ENCODE measurements at places on chromosomes 4 and X. TPM values are rescaled to one million over a fixed set of nuclear protein-coding genes. Genes with fewer than 3 reads are reported as not detected.
A peak's percentile ranks its signal among the peaks of the same experiment; 100 is the strongest.

DNA sequence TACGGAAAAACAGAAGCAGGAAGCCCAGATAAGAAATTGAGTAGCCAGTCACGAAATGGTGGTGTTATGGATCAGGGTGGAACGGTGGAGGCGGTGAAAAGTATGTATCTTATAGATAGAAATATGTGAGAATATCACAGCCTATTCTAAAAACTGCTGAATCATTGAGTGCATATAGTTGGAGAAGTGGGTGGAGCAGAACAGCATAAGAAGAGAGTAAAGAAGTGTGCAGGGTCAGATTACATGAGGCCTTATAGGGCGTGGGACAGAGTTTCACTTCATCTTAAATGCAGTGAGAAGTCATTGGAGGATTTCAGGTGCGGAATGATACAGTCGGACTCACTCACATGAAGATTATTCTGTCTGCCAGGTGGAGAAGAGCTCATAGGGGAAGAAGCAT, 293.1 kb downstream of the TRIML1 start:
- DNase-seq: no peak

The C4orf51 gene
- not detected for total RNA-seq

- DNase-seq: no peak
These were observed 170.8 kb upstream of the GATB start for GRCh38 chr4:151931563-151931962.

- no peak for DNase-seq
These were observed 146.2 kb downstream of the SOWAHB start for GRCh38 chr4:76751612-76752343.

GRCh38 chr4:144715230-144715629, 69.3 kb downstream of the HHIP start:
- DNase-seq: no peak

GRCh38 chrX:105765691-105766090, 56.6 kb upstream of the NRK start:
- no peak for DNase-seq

The IGSF1 gene
- total RNA-seq: 0.82 TPM

DNA sequence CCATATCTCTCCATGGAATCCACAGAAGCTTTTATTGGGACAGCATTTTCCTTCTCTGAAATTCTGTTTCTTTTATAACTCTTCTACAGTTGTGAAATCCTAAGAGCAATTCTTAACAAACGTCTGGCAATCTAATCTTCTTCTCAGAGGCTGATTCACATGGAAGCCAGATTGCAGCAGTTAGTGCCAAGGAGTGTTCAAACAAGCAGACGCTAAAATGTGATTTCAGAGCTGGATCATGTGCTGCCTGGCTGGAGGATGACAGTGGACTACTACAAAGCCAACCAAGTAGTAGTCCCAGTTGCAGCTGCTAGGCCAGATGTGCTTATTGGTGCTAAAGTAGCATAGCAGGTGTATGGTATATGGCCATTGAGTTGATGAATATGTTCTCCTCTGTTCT, 27.7 kb upstream of the GLRB start:
- no peak for DNase-seq

The WDFY3 gene
- total RNA-seq: 119 TPM

The CXCL5 gene
- total RNA-seq: not detected

The HSFX2 gene
- 1.2 TPM for total RNA-seq

- DNase-seq: no peak
These were observed 787.9 kb upstream of the GALNTL6 start for GRCh38 chr4:171025343-171025742.

The GRIPAP1 gene
- total RNA-seq: 35.1 TPM

DNA sequence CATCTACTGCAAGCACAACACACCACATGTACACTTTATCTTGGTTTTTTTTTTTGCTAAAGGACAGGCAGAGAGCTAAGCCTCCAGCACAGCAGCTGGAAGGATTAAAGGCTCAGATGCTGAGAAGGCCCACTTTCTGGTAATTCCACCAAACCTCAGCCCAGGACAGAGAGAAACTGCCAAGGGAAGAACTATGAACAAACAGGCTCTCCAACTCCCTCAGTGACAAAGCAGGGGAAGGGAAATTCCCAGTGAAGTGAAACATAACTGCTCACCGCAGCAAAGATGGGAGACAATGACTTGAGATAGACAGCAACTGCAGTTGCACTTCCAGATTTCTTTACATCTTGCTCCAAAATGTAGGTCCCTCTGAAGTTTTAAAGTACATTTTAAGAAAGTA, 4.8 kb downstream of the PROM1 start:
- no peak for DNase-seq

DNA sequence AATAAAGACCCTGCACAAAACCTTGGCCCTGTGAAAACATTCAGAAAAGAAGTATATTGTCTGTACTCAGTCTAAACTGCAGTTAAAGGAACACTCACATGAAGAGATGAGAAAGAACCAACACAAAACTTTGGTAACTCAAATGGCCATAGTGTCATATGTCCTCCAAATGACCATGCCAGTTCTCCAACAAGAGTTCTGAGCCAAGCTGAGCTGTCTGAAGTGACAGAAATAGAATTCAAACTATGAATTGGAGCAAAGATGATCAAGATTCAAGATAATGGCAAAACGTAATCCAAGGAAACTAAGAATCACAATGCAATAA, 739.3 kb upstream of the NDST4 start:
- DNase-seq: no peak

The GAGE12J gene
- not detected for total RNA-seq

The SLC10A7 gene
- total RNA-seq: 10.2 TPM

GRCh38 chrX:154352012-154352401, 22.4 kb downstream of the FLNA start:
- DNase-seq: no peak

GRCh38 chr4:98179951-98180350, 36.7 kb upstream of the STPG2 start:
- DNase-seq: no peak

- no peak for DNase-seq
These were observed 95.3 kb upstream of the HPRT1 start for GRCh38 chrX:134364711-134365110.

GRCh38 chr4:99945718-99946355, 581 bp downstream of the DNAJB14 start:
- DNase-seq: peak; percentile 28

The ATP2B3 gene
- 7.3 TPM for total RNA-seq

DNA sequence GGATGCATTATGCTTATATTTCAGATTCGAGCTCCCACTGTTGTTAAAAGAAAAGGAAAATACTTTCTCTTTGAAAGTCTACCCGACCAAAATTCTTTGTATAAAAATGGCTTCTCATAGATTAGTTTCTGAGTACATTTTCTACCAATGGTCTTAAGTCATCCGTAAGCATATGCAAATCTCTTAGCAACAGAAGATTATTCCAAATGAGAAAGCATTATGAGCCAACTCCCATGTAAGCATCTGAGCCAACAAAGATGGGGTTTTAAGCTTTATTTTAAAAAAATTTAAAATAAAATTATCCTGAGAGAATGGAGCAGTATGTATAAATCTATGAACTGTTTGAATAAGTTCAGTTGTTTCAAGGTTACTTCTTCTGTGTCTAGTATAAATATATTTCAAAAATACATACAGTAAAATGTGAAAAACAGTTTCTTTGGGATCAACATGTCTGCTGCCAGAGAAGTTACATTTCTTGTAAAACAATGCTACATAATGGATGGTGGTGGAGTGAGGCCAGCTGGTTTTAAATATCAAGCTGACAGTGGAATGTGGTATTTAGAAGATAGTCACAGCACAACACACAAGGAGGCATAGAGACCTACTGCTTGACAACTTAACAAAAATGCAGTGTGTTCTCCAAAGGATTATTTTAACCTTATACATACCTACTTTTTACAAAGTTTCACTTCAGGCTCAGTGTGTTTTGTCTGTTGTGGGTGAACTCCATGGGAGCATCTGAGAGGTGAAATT, 199.5 kb upstream of the DIPK2B start:
- DNase-seq: no peak

DNA sequence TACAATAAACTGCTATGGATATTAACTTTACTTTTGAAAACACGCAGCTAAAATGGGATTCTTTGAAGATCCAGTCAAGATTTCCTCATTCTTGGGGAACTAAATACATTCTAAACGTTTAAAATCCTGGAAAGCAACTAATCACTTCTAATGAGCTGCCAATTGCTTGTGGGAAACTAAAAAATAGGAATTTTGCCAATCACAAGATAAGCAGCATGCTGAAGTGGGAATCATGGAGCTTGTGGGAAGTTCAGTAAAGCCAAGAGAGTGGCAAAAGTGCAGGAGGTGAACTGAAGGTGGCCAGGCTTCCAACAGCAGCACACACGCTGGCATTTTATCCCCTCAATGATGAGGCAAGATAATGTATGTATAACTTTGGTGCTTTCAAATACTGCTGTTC, 133.0 kb downstream of the GPC3 start:
- DNase-seq: no peak

The DMP1 gene
- not detected for total RNA-seq

DNA sequence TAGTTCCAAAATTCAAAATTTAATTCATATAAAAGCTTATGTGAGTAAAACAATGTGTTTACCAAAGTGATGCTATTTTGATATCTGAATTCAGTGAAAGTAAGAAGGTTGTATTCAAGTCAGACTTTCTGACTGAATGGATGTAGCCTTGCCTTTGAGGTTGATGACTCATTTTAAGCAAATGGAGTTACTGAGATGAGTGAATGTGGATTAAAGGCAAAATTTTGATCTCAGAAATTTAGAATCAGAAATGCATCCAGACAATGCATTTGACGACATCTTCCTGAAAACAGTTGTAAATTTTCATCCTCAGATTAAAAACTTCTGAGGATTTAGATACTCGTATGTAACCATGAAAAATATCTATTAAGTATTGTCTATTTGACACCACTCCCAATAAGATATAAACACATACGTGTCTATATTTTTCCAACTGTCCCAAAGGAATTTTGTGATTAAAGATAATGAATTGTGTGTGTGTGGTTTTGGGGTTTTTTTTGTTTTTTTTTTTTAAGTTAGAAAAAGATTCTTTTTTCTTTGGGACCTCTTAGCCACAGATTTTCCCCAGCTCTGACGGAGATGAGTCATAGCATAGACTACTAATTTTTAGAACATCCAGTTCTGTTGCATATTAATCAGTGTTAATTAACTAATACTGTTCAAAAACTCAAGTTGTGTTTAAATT, 34.4 kb downstream of the NFKB1 start:
- no peak for DNase-seq

DNA sequence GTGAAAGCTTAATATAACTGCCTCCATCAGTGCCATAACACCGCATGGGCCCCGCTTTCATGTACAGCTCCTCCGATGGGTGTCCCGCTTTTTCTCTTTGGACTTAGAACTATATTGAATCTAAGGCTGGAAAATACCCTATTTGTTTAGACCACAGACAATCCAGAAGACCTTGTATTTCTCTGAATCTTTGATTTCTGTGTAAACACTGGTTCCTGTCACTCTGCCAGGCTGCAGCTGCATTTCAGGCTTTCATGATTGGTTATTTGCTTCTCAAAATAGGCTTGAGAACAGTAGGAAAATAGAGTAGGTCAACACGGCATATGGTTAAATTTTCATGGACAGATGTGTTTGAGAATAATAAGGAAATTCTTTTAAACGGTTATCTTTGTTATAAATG, 80.0 kb downstream of the NWD2 start:
- no peak for DNase-seq

GRCh38 chr4:82748810-82749470, 49.7 kb downstream of the SCD5 start:
- no peak for DNase-seq

DNA sequence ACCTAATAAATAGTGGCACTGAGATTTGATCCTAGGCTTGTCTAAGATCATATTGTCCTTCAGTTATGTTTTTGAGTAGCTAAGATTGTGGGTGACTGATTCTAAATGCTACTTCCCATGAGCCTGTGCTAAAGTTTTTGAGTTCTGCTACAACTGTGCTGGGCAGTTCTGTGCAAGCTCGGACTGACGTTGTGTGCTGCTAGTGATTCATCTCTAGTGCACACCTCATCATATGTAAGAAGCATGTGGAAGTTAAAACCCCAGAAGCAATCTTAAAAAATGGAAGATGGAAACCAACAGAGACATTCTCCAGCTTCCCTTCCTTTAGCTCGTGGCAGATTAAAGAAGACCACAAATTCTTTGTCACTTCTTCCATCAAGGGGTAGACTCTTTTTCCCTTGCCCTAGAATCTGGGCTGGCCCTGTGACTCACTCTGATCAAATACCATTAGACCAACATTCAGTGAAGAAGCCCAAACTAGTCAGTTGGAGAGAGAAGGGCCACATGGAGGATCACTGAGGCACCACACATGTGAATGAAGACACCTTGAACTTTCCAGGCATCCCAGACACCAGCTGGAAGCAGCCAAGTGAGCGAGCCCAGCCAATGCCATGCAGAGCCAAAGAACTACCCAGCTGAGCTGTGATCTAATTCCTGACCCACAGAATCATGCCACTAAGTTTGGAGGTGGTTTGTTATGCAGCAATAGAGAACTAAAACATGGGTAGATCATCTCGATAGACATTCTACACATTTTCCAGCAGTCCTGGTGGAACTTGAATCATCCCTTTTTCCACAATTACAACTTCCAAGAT, 16.8 kb downstream of the ARHGAP6 start:
- DNase-seq: no peak

DNA sequence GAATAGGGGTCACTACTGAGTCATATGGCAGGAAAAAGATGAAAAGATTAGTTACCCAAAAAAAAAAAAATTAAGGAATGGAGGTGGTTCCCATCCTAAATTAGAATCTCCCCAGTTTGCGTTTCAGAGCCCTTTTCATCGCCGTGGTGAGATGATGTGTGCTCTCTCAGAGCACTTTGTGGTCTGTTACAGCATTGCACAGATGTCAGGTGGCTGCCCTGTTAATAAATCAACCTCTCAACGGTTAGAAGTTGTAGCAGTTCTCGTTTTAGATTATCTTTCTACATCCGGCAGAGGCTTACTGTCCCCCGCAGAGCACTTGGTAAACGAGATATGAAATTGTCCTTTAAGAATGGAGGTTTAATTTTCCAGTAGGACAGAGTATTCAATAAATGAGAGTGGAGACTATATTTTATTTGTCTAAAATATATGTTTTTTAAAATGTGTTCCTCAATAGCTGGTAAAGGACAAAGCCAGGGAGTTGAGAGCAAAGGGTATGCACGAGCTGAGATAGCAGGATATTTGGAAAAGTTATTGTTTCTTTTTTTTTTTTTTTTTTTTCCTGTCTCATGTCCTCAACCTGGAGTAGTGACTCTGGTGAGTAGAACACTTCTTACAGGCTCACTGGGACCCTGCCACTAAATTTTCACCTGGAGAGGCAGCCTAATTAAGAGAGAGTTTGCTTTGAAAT, 26.9 kb downstream of the AFF1 start:
- DNase-seq: no peak

GRCh38 chrX:118038614-118039365, 77.8 kb downstream of the KLHL13 start:
- DNase-seq: no peak

- DNase-seq: no peak
These were observed 74.8 kb downstream of the COX18 start for GRCh38 chr4:72994670-72995069.

The ARSD gene
- 9.0 TPM for total RNA-seq

DNA sequence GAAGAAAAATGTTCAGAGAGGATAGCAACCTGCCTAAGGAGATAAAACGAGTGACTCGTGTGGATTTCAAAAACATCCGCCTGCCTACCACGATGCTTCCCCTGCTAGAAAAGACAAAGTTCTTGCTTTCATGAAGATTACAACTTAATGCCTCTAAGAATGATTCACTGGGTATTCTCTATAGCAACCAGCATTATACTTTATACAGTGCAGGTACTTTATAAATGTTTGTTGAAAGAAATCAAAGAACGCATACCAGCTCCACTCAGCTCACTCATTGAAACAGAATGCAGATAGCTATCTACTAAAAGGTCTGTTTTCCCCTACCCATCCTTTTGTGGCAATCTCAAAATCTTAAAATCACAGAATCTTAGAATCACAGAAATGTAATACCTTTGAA, 33.7 kb downstream of the GASK1B start:
- DNase-seq: no peak

The CXCL1 gene
- 1.2 TPM for total RNA-seq
